Activated T-cell treated with anti-CD3 and anti-CD28 coated beads, Interleukin-2, amount 50 U/mL, for 24 hours (primary cell): ENCODE measurements at places on chromosomes 12 and 14.

DNA sequence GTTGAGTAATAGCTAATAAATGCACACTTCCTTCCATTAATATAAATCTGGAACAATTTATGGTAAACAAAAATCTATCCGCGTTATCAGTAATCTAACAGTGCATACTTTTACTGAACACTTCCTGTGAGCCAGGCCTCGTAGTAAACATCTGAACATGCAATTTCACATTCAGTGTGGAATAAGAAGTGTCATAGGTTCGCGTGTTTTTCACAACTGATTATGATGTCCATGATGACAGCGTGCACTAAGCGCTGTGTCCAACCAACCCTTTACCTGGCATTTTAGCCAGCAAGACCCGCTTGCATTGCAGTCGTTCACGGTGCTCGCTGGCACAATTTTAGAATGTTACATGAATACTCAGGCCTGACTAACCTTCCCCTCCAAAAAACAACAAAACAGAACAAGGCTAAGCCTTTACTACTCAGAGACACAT, 2.1 kb downstream of the PNMA1 start:
- DNase-seq = no peak

- no peak for DNase-seq
These were observed 264.7 kb downstream of the SEC23A start for GRCh38 chr14:38838049-38838978.

DNA sequence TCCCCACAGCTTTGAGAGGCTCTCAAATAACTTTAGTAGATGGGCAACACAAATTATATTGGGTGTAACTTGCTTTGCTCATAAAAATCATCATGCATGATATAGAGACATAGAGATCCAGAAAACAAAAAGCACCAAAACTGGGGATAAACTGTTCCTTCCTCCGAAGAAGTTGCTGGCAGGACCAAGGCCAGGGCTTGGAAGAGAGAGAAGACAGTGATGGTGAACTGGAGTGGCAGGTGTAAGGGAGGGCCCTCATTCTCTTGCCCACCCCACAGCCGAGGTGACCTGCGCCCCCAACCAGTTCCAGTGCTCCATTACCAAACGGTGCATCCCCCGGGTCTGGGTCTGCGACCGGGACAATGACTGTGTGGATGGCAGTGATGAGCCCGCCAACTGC, 15.4 kb upstream of the NXPH4 start:
- DNase-seq = no peak

DNA sequence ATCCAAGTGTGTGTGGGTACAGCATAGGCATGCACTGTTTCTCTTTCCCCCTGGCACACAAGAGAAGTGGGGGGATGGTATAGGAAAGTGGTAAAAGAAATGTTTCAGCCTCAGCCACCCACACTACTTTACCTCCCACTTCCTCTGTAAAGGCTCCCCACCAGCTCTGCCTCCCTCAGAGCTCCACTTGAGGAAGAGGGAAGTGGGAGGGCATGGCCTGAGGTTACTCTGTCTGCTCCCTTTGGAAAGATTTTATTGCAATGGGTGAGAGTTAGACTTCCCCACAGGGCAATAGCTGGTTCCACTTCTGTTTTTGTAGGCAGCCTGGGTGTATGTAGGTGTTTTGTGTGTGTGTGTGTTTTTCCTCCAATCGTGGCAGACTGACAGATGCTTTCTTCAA, 145.3 kb downstream of the SSPN start:
- DNase-seq = no peak

DNA sequence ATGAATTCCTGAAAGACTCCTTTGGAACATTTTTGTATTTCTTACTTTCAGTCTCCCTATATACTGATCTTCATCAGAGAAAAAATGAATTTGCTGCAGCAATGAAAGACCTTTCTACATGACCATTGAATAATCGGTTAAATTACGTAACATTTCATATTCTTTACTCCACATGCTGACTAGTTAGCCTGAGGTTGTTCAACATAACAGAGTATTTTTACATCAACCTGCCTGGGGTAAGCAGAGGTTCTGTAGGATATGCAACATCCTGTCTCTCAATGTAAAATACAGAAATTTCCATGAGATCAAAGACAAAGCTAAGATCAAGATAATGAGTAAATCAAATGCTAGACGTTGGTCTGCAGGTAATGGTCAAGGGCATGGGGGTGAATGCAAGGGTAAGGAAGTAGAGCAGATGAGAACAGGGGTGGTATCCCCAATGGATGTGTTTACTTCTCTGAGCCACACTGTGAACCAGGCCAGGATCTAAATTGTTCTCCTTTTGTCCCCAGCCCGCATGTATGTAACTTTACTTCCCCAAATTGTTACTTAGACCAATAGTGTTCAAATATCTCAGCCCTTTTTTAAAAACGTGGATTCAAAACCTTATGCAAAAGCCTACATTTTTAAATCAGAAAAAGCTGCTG, 45.4 kb downstream of the DUSP6 start:
- no peak for DNase-seq

- no peak for DNase-seq
These were observed 38.5 kb downstream of the NT5DC3 start for GRCh38 chr12:103802586-103802886.

- no peak for DNase-seq
These were observed 23.1 kb downstream of the EEA1 start for GRCh38 chr12:92905811-92906554.

GRCh38 chr14:91681893-91682563, 49.9 kb downstream of the CATSPERB start:
- DNase-seq = no peak

GRCh38 chr14:53881161-53881871, 75.3 kb downstream of the BMP4 start:
- no peak for DNase-seq
